Stimulated activated CD4-positive, alpha-beta T cell treated with anti-CD3 and anti-CD28 coated beads, Interleukin-2, amount 100 ng/mL, for 24 hours (primary cell): ENCODE measurements at places on chromosomes 3 and 15.

DNA sequence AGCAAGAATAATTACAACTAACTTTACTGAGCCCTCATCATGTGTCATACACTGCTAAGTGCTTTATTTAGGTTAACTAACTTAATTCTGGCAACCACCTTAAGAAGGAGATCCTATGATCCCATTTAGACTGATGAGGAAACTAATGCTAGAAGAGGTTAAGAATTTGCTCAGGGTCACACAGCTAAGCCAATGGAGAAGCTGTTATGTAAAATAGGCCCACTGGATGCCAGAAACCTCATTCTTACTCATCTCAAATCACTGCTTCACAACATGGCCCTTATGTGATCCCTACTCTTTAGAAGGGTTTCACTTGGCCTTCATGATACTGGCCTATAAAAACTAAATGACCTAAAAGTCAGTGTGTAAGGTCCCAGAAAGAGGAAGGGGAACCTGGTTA is 41.2 kb downstream of the IMPG2 start:
- no peak for DNase-seq

DNA sequence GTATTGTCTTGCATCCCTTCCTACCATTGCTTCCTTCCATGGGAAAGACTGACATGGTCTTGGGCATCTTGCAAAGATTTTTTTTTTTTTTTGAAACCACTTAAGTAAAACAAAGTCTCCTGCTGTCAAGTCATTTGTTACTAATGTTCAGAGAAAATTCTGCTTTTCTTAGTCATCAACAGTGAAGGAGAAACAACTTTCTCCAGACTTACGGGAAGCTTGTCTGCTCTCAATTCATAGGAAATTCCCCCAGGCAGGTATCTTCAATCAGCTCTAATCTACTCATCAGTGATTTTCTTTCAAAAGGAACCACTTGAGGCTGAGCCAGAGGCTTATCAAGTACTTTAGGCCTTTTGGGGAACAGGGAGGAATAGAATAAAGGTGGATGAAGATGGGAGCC is 15.9 kb upstream of the DRD3 start:
- no peak for DNase-seq

DNA sequence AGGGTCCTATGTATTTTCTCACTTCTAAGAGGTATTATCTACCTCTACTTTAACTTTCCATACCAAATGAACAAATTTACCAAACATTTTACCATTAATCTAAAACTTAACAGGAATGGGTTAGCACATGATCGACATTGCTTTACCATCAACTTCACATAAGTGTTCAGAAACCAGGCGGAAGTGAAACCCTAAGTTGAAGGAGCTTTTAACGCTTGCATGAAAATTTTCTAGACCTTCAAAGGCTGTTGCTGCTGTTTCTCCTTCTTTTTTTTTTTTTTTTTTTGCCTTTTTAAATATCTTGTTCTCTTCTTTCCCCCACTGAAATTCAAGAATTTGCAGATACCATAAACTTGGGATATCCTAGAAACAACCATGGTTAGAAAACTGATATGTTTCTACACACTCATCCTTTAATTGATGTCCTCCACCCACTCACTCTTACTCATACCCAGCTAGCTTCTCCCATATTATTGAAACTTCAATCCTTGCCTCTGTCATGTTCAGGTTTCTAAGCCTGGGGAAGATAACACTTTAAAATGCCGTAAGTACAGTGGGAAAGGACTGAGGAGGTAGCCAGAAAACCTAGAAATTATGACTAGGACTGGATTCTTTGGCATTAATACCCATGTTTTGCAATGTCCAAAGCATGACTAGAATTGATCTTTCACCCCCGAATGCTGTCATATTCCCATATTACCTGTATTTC is 24.7 kb downstream of the MYO5A start:
- no peak for DNase-seq

GRCh38 chr15:79078003-79078402 is 12.6 kb downstream of the RASGRF1 start:
- DNase-seq: no peak

- DNase-seq: no peak
Observed at GRCh38 chr3:82416830-82417229, 655.4 kb upstream of the GBE1 start.

DNA sequence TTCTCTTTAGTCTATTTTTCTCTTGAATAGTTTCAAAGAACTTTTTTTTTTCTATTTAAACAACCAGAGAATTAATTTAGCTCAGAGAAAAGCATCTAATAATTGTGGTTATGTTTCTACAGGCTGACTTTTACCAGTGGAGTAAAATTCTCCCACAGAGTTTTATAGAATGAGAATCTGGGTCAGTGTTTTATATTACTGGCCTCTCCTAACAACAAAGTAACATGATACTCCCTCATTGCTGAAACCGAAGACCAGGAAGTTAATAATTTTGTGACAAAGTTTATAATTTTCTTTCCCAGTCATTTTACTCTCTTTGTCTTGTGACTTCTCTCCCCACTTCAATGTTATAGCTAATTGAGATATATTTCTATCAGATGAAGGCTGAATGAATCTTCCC is 946.9 kb downstream of the EPHA3 start:
- no peak for DNase-seq

- no peak for DNase-seq
Observed at GRCh38 chr3:14725013-14725412, 50.1 kb downstream of the C3orf20 start.

DNA sequence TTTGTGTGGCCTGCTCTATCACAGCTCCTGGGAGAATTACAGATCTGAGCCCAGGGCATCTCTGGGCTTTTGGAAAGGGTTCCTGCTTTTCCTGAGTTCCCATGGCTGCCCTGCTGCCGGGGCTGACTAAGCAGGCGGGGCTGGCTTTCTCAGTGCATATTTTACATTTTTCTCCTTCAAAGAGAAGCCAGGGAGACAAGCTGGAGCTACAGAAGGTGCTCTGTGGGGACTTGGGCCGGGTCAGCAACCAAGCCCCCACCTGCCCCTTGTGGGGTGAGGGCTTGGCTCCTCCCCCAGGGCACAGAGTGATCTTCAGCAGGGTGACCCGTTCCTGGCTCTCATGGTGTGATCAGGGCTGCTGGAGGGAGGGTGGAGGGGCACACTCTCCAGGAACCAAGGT is 17.4 kb downstream of the ABTB1 start:
- no peak for DNase-seq

DNA sequence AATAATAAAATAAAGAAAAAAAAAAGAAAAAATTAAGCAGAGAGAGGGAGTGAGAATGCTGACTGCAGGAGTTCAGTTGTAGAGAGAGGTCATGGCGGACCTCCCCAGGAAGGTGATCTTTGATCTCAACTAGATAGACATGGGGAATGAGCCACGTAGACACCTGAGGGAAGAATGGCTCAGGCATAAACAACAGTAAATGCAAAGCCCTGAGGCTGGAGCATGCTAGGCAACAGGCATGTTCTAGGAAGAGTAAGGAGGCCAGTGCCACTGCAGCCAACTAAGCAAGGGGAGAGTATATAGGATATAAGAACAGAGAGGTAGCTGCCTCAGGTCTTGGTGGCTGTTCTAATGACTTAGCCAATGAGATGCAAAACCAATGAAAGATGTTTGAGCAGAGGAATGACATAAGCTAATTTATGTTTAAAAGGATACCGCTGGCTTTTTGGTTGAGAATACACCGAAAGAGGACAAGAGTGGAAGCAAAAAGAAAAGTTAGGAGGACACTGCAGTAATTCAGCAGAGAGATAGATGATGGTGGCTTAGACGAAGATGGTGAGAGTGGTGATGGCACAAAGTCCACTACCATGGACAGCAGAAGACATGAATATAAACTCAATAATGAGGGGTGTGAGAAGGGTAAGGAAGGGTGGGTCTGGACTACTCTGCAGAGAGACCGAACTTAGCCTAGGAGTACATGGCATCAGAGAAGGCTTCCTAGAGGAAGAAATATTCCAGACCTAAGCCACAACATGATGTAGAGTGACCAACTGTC is 174.6 kb downstream of the P3H2 start:
- DNase-seq: no peak

DNA sequence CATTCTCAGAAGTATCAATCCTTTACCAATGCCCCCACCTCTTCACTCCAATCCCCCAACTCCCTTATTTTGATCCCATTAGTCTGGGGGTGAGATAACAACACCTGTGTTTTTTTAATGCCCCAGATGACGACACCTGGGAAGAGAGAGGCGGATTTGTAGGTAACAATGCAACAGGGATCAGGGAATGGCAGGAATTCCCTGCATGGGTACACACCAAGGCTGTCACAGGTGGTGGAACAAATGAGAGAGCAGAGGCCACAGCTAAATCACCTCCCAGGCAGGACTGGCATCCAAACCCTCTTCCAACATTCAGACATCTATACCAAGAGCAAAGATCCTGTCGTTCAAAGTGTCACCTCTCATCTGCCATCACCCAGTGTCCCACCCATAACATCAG is 319.2 kb upstream of the TRIM42 start:
- DNase-seq: no peak

DNA sequence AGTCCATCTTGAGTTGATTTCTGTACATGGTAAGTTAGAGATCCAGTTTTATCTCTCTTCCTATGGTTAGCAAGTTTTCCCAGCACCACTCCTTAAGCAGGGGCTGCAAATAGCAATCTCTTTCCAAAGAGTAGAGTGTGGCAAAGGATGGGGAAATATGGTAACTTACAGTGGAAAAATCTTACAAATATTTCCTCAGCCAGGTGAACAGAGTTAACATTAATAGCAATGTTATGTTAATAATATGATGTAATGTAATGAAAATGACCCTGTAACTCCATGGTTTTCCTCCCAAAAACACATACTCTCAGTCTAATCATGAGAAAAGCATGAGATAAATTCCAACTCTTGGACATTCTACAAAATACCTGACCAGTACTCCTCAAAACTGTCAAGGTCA is 30.4 kb downstream of the FSIP1 start:
- no peak for DNase-seq

- DNase-seq: no peak
Observed at GRCh38 chr3:87201727-87202126, 25.4 kb upstream of the CHMP2B start.

DNA sequence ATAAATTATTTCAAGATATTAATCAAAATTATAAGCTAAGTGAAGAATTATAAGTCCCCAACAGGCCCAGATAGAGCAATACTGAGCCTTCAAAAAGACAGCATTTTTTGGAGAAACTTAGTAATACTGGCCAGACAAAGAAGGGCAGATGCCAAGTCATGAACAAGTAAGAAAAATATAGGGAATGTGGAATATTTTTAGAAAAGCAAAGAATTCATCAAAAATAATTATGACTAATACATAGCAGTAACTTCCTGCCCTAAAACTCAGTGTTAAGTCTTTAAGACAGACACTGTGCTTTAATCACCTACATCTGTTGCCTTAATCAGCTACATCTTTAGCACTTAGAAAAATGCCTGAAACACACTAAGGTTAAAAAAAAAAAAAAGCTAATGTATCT is 31.2 kb downstream of the DPH6 start:
- no peak for DNase-seq

GRCh38 chr15:70035051-70035718 is 62.5 kb downstream of the TLE3 start:
- no peak for DNase-seq

DNA sequence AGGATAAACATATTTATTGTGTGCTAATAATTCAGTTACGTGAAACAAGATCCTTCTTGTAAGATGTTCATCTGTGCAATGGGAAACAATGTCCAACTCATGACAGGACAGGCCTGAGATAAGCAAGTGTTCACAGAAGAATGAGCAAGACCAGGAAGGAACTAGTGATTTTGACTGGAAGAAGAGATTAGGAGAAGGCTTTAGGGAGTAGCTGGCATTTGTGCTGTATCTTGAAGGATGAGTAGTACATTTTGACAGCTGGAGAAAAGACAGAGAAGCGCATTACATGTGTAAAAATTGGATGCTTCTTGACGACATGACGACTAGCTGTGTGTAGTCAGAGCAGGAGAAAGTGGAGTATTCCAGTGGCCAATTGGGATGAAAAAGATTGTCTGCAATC is 48.4 kb downstream of the GBE1 start:
- no peak for DNase-seq

DNA sequence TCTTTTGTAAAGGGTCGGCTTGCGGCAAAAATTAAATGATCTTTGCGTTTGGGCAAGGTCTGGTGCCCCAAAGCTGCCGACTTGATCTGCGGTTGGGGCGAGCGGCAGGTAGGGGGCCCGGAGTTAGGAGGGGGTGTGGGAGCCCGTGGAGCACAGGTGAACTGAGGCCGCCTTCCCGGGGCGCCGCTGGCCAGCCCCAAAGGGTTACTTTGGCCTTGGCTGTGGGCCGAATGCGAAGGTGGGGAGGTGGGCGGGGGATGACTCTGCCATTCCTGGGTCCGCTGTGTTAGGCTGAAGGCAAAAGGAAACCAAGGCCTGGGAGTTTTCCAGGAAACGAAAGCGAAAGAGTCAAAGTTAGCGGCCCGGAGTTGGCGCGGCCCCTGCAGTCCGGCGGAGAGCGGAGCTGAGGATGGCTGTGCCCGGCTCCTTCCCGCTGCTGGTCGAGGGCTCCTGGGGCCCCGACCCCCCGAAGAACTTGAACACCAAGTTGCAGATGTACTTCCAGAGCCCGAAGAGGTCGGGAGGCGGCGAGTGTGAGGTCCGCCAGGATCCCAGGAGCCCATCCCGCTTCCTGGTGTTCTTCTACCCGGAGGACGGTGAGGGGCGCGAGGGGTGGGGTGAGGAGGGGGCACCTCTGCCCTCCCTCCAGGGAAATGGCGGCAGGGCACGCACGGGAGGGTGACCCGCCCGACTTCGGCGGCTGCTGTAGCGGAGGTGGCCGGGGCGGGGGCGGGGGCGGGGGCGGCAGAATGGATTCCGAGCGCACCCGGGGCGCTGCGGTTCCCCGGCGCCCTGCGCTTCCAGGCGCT is at the start of gene PARP14:
TSS of gene PARP14 (plus strand) at position 365 of the 809 bp plus-strand sequence. CDS start at position 410, 45 bp downstream.
- peak; percentile 65 for DNase-seq

DNA sequence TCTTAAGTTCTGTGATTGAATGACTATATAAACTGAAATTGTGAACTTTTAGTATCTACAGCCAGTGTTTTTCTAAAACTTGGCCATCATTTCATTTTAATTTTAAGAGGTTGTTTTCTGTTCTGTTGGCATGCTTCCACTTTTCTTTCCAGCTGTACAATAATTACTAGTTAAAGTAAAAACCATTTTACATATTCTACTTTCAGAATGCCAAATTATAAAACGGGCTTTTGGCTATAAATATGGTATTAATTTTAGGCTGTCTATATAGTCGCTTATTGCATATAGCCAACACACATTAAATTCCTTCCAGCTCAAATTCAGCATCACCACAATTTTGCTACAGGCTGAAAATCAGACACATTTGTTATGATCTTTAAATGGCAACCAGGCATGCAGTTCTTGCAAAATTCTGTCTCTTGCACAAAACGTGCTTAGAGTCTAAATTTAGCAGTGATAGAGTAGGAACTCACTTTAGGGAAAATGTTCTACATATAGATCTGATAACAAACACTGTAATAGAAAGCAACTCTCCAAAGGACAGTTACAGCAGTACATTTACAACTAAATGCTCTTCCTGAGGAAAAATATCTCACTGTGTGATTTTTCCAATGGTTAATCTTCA is 81.1 kb downstream of the BTD start:
- DNase-seq: no peak

- no peak for DNase-seq
Observed at GRCh38 chr15:49895347-49896223, 223.4 kb downstream of the ATP8B4 start.
